ENCODE measurements at places on chromosomes 16 and 17.

DNA sequence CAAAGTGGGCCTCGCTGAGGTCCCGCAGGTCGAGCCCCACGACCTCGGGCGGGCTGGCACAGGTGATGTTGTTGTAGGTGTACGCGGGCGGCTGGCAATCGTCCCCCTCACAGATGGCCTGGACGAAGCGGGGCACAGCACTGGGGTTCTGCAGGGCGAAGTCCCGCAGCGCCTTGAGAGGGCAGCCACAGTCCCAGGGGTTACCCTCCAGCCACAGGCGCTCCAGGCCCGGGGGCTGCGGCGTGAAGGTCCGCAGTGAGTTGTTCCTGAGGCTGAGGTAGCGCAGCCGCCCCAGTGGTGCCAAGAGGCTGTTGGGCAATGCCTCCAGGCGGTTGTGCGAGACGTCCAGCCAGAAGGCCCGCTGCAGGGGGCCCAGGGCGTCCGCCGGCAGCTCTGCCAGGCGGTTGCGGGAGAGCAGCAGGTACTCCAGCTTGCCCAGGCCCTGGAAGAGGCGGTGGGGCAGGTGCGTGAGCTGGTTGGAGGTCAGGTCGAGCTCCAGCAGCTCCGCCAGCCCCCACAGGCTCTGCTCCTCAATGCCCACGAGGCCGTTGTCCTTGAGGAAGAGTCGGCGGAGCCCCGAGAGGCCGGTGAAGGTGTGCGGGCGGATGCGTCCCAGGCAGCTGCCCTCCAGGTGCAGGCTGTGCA is 2.8 kb downstream of the IGFALS start:
- peaks cover 20% of the 10 kb centered on the region for H3K36me3 ChIP-seq
- no peaks in the 10 kb centered on the region for H3K4me1 ChIP-seq
- H3K4me3 ChIP-seq = no peak overlapping the region
- no peak overlapping the region for H3K27ac ChIP-seq

- no peaks in the 10 kb centered on the region for H3K27me3 ChIP-seq
- DNase-seq = peak; percentile 92
- no peaks in the 10 kb centered on the region for H3K36me3 ChIP-seq
Measured at GRCh38 chr16:28193530-28194423, 18.0 kb downstream of the XPO6 start.

GRCh38 chr17:8025176-8025911 is 13.5 kb upstream of the ALOX15B start:
- no peaks in the 10 kb centered on the region for H3K4me1 ChIP-seq
- H3K27me3 ChIP-seq = peaks cover 3% of the 10 kb centered on the region
- DNase-seq = no peak
- no peak overlapping the region for H3K4me3 ChIP-seq
- H3K27ac ChIP-seq = no peak overlapping the region

GRCh38 chr17:31510308-31511194 is 119.1 kb downstream of the RAB11FIP4 start:
- no peak overlapping the region for H3K4me3 ChIP-seq
- H3K27ac ChIP-seq = no peak overlapping the region
- peaks cover 2% of the 10 kb centered on the region for H3K27me3 ChIP-seq
- H3K36me3 ChIP-seq = no peaks in the 10 kb centered on the region
- peak; percentile 17 for DNase-seq
- no peaks in the 10 kb centered on the region for H3K4me1 ChIP-seq

- H3K36me3 ChIP-seq = peaks cover 2% of the 10 kb centered on the region
- no peak overlapping the region for H3K4me3 ChIP-seq
- H3K27me3 ChIP-seq = no peaks in the 10 kb centered on the region
- H3K4me1 ChIP-seq = peaks cover 8% of the 10 kb centered on the region
- DNase-seq = no peak
- no peak overlapping the region for H3K27ac ChIP-seq
Measured at GRCh38 chr17:3727041-3727440, 3.3 kb downstream of the HASPIN start.

DNA sequence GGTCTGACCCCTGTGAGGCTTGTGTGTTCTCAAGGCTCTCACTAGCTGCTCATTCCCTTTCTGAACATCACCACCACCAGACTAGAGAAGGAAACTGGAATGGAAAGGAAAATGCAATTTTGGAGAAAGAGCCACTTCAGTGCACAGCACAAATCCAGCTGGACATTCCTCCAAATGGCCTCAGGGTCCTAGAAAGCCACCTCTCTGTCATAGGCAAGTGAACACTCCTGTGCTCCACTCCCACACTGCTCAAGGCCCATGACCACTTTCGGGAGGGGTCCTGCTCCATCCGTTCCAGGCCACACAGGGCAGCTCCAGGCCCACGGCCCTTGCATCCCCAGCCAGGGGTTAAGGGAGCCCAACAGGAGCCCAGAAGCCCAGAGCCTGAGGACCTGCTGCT is 2.6 kb downstream of the LRRC75A start:
- H3K27ac ChIP-seq = no peak overlapping the region
- peaks cover 20% of the 10 kb centered on the region for H3K27me3 ChIP-seq
- H3K4me1 ChIP-seq = peaks cover 15% of the 10 kb centered on the region
- no peak overlapping the region for H3K4me3 ChIP-seq

DNA sequence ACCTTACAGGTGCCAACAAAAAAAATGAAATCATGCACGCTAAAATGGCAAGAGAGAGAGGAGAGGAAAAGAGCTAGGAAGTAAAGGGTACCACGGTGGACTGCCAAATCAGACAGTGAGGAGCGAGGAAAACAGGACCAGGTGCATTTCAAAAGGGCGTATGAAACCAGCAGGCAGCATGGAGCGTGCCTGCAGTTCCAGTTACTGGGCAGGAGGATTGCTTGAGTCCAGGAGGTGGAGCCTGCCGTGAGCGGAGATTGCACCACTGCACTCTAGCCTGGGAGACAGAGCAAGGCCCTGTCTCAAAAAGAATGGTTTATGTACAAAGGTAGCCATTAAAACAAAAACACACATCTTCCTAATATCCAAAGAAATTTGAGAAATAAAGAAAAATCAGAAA is 16.4 kb downstream of the USP36 start:
- H3K27me3 ChIP-seq = no peaks in the 10 kb centered on the region
- no peak overlapping the region for H3K4me3 ChIP-seq
- H3K27ac ChIP-seq = no peak overlapping the region
- H3K4me1 ChIP-seq = peaks cover 8% of the 10 kb centered on the region
- DNase-seq = no peak

DNA sequence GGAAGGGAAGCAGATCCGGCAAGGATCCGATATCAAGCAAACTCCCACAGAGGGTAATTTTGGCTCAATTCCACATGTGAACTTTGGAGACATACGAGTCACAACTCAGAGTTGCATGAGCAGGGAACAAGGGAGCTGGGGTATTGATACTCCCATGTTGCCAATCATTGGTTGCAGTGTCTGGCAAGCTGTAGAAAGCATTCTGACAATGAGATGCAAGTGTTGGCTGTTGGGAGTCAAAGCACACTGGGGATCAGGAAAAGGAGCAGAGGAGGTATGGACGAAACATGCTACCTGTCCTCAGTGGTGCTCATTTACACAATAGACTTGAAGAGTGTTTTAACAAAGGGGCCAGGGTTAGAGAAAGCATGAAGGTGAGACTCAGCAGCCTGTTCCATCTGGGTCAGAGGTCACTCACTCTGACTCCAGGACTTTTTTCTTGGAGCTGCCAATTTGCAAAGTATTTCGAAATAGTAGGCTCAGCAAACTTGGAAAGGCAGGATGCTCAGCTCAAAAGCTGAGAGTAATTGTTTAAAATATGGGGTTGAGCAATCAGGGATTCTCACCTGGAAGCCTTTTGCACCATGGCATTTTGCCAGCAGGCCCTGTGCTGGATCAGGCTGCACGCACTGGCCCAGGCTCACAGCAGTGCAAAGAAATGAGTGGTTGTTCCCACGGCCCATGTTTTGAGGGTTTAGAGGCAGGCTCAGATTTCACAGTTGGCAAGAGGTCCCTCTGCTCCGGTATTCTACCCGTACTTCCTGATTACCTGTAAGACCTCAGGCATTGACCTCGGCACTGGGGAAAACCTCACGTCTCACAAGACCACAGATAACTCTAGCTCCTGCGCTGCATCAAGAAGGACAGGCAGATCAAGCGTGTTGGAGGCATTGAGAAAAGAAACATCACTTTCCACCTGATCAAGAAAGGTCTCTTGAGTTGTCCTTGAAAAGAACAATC is 17.6 kb upstream of the NKD1 start:
- no peaks in the 10 kb centered on the region for H3K27me3 ChIP-seq
- no peak overlapping the region for H3K4me3 ChIP-seq

- DNase-seq = no peak
- H3K27me3 ChIP-seq = no peaks in the 10 kb centered on the region
- H3K4me1 ChIP-seq = peaks cover 9% of the 10 kb centered on the region
- H3K27ac ChIP-seq = no peak overlapping the region
Measured at GRCh38 chr16:74747716-74748615, 26.7 kb downstream of the FA2H start.

GRCh38 chr16:25390761-25391160 is 133.1 kb upstream of the ZKSCAN2 start:
- DNase-seq = no peak
- no peaks in the 10 kb centered on the region for H3K27me3 ChIP-seq
- H3K36me3 ChIP-seq = no peaks in the 10 kb centered on the region
- no peak overlapping the region for H3K4me3 ChIP-seq

- no peaks in the 10 kb centered on the region for H3K27me3 ChIP-seq
- H3K4me3 ChIP-seq = peak overlapping the region; percentile 92
- peak overlapping the region; percentile 71 for H3K27ac ChIP-seq
- H3K36me3 ChIP-seq = no peaks in the 10 kb centered on the region
- DNase-seq = peak; percentile 34
Measured at GRCh38 chr17:55420776-55421178, 858 bp downstream of the MMD start.

DNA sequence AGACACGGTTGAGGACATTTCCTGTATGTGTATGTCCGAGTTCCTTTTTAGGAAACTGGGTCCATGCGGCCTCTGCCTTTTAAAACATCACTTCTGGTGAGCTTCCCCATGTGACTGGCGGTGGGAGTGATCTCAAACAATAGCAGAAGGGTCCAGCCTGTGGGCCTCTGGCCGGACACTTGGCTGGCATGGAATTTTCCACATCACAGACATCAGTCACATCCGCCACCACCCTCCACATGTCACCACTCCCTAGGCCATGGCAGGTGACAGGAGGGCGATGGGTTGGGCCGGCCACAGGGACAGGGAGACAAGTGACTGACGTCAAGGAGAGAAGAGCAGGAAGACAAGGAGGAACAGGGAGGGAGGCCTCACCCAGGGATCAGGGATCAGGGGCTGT is 83.7 kb downstream of the DNAH17 start:
- no peaks in the 10 kb centered on the region for H3K36me3 ChIP-seq
- H3K27ac ChIP-seq = no peak overlapping the region
- no peak overlapping the region for H3K4me3 ChIP-seq
- no peaks in the 10 kb centered on the region for H3K27me3 ChIP-seq
- DNase-seq = no peak

GRCh38 chr16:86569701-86570447 is 3.2 kb downstream of the FOXC2 start:
- H3K36me3 ChIP-seq = peaks cover 6% of the 10 kb centered on the region
- peak overlapping the region; percentile 74 for H3K4me3 ChIP-seq
- no peaks in the 10 kb centered on the region for H3K27me3 ChIP-seq

DNA sequence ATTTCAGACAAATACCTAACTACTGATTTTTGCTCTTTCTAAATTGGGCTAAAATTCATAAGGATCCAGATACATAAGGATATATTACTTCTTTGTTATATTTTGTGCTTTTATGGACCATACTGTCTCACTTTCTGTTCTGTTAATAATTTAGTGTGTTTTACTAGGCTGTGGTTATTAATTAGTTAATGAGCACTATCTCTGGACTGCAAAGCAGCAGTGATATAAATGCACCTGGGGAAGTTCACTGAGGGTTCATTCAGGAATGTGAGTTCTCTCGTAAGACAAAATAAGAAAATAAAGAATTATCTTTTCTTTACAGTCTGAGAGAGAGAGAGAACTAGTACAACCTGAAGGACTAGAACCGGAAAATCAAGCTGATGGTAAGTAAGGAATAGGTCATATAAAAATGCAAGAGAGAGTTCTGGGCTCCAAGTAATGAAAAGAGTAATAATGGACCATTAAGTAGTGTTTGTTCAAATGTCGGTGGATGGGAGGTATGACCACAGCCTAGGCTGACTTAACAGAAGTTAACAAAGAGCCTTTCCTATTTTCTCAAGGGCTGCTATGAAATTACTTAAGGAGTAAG is 55.6 kb downstream of the IKZF3 start:
- H3K36me3 ChIP-seq = no peaks in the 10 kb centered on the region
- no peak overlapping the region for H3K27ac ChIP-seq
- no peak for DNase-seq

GRCh38 chr17:75521951-75522727 is 3.4 kb upstream of the LLGL2 start:
- H3K27ac ChIP-seq = no peak overlapping the region
- H3K4me3 ChIP-seq = no peak overlapping the region
- H3K36me3 ChIP-seq = peaks cover 1% of the 10 kb centered on the region

DNA sequence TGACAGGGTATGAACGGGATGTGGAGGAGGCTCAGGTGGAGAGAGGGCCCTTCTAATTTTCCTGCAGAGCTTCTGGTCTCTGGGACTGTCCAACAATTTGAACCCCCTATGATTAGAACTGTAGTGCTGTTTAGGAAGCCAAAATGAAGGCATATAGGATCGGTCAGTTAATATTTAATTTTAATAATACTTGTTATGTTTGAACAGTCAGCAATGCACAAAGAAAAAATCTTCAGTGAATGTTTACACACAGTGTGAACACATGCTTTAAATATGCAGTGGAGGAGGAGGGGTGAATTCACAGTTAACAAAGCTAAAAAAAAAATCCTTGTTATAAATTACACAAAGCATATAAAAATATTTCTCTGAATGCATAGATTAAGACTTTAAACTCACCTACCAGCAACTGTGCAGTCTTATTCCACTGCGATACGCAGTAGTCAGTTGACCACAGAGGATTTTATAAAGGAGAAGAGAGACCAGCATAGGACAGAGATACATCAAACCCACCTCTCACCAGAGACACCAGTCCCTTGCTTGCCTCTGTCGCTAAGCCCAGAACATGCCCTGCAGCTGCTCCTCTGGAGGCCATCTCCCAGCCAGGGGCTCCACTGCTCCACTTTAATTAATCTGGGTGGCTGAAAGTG is 14.6 kb downstream of the ANKRD40 start:
- no peak overlapping the region for H3K4me3 ChIP-seq
- H3K27ac ChIP-seq = peak overlapping the region; percentile 16
- peak; percentile 56 for DNase-seq
- peaks cover 10% of the 10 kb centered on the region for H3K36me3 ChIP-seq
- H3K4me1 ChIP-seq = peaks cover 38% of the 10 kb centered on the region
- H3K27me3 ChIP-seq = no peaks in the 10 kb centered on the region

DNA sequence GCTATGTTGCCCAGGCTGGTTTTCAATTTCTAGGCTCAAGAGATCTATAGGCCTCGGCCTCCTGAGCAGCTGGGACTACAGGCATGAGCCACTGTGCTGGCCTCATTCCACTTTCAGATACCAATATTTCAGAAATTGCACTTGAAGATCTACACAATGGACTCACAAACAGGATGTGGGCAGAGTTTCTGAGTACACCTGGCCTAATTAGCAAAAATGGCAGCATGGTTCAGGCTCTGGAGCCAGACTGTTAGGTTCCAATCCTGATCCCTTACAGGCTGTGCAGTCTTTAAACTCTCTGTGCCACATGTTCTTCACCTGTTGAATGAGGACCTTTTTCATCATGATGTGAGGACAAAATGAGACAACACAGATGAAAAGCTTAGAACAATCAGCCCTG is 32.2 kb downstream of the RNF157 start:
- H3K4me3 ChIP-seq = no peak overlapping the region
- H3K36me3 ChIP-seq = no peaks in the 10 kb centered on the region
- peaks cover 7% of the 10 kb centered on the region for H3K4me1 ChIP-seq
- H3K27ac ChIP-seq = no peak overlapping the region
- DNase-seq = no peak
- no peaks in the 10 kb centered on the region for H3K27me3 ChIP-seq

- H3K27ac ChIP-seq = no peak overlapping the region
- no peaks in the 10 kb centered on the region for H3K36me3 ChIP-seq
- peaks cover 3% of the 10 kb centered on the region for H3K27me3 ChIP-seq
- H3K4me3 ChIP-seq = no peak overlapping the region
- no peaks in the 10 kb centered on the region for H3K4me1 ChIP-seq
Measured at GRCh38 chr16:88976366-88977017, 515 bp downstream of the CBFA2T3 start.
